ENCODE measurements at places on chromosomes 12 and 14.

DNA sequence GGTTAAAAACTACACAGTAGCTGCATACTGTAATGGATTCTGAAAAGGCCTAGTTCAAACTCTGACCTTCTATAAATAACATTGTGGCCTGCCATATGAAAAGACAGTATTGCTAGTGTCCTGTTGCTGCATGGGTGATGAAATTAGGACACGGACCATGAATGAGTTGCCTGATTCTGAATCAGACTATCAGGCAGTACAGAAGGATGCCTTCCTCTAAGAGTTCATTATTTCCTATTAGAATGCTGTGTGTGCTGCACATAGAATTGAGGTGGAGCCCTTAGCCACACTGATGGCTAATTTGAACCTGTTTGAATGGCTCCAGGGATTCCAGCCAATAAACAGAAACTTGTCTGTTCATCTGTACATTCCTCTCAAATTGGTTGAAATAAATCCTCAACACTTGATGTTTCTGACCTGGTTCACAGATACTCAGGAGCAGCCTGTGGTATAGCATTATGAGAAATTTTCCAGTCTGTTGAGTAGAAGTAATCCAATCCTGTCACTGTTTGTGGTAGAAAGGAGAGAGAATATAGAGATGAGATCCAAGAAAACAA is 483.2 kb downstream of the APAF1 start:
- no peak for DNase-seq

GRCh38 chr12:12624498-12624992 is 12.9 kb downstream of the CREBL2 start:
- no peak for DNase-seq

DNA sequence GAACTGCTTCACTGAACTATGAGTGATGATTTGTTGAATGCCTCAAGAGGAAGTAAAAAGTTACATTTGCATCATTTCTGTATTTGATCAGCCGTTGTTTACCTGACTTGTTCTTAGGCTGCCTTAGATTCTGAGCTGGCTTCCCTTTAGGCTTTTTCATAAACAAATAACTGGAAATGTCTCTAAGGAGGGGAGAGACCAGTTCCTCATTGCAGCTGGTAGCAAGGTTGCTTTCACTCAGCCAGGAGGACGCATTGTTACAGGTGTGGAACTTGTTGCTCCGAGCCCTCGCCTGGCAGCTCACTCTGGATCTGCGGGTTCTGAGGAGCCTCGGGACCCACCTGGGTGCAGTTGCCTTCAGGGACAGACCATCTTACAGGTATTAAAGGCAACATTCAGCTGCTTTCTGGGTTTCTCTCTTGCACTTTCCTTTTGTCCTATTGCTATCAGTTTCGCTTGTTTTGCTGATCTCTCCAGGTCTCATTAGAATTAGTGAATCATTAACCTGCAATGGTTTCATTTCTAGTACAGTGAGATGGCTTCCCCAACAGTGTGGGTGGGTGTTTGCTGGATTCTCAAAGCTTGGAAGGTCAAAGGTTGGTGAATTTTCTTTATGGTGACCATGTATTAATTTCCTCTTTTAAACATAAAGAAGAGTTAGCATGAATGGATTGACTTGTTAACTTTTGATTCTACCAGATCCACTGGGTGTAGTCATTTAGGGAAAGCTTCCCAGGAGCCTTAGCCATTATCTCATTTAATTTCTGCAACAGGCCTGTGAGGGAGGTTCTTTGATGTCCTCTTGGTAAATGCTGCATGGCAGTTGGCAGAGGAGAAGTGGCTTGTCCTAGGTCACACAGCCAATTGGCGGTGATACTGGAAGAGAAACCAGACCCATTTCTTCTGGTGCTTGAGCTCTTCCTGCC is at the start of gene PLEKHG7:
Gene PLEKHG7 (plus strand): TSS at position 236 of the 926 bp plus-strand sequence. CDS start 3,643 bp downstream, outside the sequence.
- DNase-seq = no peak

- no peak for DNase-seq
Measured at GRCh38 chr12:120820884-120821510, 83.2 kb downstream of the SPPL3 start.

- DNase-seq = peak; percentile 14
Measured at GRCh38 chr14:105203057-105203531, 22.0 kb upstream of the NUDT14 start.
